Diencephalon (tissue), 1 donor: ENCODE measurements at places on chromosomes 3 and 15. TPM values are rescaled to one million over a fixed set of nuclear protein-coding genes. Genes with fewer than 3 reads are reported as not detected.

Gene AMOTL2
- 42.9 TPM for total RNA-seq

Gene LDHAL6B
- total RNA-seq, result not detected

Gene SNX22
- total RNA-seq, result 12.5 TPM

Gene RTP2
- not detected for total RNA-seq

Gene EPHA3
- total RNA-seq, result 55.6 TPM

Gene GOLGA8M
- total RNA-seq, result not detected

Gene ATP2C1
- total RNA-seq, result 190 TPM

Gene PLSCR5
- 3.0 TPM for total RNA-seq

Gene ANKRD34C
- 0.92 TPM for total RNA-seq

Gene HTR3E
- total RNA-seq, result not detected

Gene LRRC2
- 1.2 TPM for total RNA-seq

Gene A4GNT
- total RNA-seq, result not detected

Gene PSMA4
- 133 TPM for total RNA-seq

Gene PLAAT1
- 13.6 TPM for total RNA-seq

Gene TTLL13
- not detected for total RNA-seq

Gene ZBTB47
- 29.3 TPM for total RNA-seq

Gene GOLGA8J
- total RNA-seq, result 0.23 TPM

Gene P2RY14
- total RNA-seq, result 1.4 TPM

Gene TXNRD3
- total RNA-seq, result 15.7 TPM

Gene LMAN1L
- not detected for total RNA-seq

Gene PP2D1
- not detected for total RNA-seq

Gene CKMT1B
- 17.1 TPM for total RNA-seq

Gene LEKR1
- 1.6 TPM for total RNA-seq

Gene CELF6
- total RNA-seq, result 19.8 TPM

Gene TNFAIP8L3
- 5.5 TPM for total RNA-seq

Gene PTH1R
- total RNA-seq, result 4.2 TPM

Gene GOLGA8T
- 0.69 TPM for total RNA-seq

Gene CLDN1
- total RNA-seq, result 3.0 TPM

Gene FBXO40
- total RNA-seq, result not detected

Gene SLC15A2
- total RNA-seq, result 29.5 TPM

Gene TNIK
- total RNA-seq, result 88.3 TPM

Gene ACP3
- 1.2 TPM for total RNA-seq

Gene GOLGA8G
- total RNA-seq, result not detected

Gene MASP1
- total RNA-seq, result 24.2 TPM

Gene GUCA1C
- total RNA-seq, result not detected

Gene PARP16
- 9.5 TPM for total RNA-seq

Gene GOLGA6L4
- total RNA-seq, result 2.1 TPM

Gene SAMMSON
- 0.23 TPM for total RNA-seq

Gene TMC3
- 0.23 TPM for total RNA-seq

Gene SNTN
- 2.3 TPM for total RNA-seq

Gene POLR2H
- 35.3 TPM for total RNA-seq

Gene ACAN
- total RNA-seq, result 3.0 TPM
